Stimulated activated CD8-positive, alpha-beta memory T cell treated with anti-CD3 and anti-CD28 coated beads, Interleukin-4, amount 100 ng/mL, for 24 hours (primary cell): ENCODE measurements at places on chromosomes 13 and 19.

DNA sequence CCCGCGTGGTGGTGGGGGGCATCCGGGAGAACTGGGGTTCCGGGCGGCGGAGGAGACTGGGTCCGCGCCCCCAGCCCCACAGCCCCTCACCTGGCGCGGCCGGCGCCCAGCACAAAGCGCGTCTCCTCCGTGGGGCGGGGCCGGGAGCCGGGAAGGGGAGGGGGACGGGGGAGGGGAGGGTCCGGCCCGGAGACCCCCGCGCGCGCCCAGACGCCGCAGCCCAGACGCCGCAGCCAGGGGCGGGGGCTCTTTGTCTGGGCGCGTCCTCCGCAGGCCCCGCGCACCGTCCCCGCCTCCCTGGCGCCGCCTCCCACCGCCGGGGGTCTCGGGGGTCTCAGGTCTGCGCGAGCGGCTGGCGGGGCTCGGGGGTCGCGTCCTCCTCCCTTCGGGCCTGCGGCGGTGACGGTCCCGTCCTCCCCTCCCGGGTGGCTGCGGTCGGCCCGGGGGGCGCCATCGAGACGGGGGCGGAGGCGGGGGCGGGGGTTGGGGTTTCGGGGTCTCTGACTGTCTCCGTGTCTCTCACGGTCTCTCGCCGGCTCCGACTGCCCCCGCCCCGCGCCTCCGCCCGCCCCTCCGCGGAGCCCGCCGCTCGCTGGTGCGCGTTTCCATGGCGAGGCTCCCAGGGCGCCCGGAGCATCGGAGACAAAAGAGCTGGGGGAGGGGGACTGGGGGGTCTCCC, at the start of gene PLPPR3:
PLPPR3 (minus strand) TSS at position 131 of the 679 bp plus-strand sequence. CDS start 396 bp downstream, outside the sequence.
- DNase-seq: no peak

GRCh38 chr19:47633996-47634395, 25.1 kb downstream of the BICRA start:
- DNase-seq: no peak

GRCh38 chr13:23377983-23378632, 55.4 kb downstream of the SACS start:
- peak; percentile 39 for DNase-seq

GRCh38 chr13:97914540-97914939, 38.9 kb upstream of the IPO5 start:
- no peak for DNase-seq

GRCh38 chr19:28836421-28836820, 376.5 kb downstream of the UQCRFS1 start:
- DNase-seq: no peak

DNA sequence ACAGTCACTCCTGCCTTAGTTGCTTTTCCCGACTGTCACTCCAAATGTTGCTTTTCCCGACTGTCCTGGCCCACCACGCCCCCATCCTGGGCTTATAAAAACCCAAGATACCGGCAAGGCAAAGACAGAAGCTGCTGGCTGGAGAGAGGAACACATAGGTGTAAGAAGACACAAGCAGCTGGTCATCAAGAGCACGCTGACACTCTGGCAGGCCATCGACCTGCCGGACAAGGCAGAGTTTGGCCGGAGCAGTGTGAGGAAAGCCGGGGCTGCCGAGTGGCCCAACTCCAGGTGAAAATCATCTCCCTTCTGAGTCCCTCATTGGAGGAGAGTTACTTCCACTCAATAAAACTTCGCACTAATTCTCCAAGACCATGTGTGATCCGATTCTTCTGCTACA, 349.5 kb downstream of the SLITRK1 start:
- no peak for DNase-seq

DNA sequence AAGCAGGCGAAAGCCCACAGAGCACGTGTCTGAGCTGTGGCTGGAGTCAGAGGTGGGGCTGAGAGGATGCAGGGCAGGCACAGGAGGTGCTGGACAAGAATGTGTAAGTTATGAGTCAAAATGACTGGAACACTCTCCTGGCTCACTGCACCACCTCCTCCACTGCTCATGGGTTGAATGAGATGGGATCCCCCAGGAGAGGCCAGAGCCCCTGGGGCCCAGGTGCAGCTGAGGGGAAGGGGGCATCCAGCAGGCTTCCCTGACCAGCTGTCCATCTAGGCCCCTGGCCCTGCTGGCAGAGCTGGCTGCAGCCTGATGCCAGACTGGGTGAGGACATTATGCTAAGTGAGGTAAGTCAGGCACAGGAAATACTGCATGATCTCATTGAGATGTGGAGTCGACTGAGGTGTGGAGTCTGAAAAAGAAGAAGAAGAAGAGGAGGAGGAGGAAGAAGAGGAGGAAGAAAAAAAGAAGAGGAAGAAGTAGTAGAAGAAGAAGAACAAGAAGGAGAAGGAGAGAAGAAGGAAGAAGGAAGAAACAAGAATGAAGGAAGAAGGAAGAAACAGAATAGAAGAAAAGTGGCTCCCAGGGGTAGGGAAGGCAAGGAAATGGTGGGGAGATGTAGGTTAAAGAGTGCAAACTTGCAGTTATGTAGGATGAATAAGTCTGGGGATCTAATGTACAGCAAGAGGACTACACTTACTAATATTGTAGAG, 747.4 kb downstream of the UQCRFS1 start:
- DNase-seq: no peak

DNA sequence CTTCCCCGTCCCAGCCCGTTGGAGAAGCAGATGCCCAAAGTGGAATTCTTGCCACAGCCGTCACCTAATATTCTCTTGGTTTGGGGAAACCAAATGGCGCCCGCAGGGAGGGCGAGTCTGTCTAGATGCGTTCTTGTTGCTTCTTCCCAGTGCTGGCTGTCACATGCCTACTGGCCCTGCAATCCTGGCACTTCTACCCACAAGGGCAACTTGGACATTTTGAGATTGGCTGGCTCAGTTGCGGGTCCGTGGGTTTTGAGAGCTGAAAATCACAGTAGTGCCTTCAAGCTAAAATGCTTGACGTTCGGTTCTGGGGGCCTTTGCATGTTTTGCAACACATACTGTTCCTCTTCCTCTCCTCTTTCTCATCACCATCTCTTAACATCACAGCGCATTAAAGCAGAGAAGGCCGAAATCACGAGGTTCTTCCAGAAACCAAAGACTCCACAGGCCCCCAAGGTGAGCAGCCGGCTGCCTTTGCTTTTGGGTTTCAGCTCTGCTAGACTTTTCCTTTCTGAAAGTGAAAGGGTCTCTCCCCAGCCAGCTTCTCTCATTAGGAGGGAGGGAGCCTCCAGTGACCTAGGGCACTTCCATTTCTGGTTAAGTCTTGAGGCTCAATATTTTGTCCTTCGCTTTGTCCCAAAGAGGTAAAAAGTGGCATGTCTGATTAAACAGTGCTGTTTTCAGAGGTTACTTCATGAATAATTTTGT, 21.1 kb downstream of the CHAF1A start:
- DNase-seq: no peak

- DNase-seq: no peak
Observed at GRCh38 chr19:39587496-39587895, 14.8 kb upstream of the LGALS13 start.

- no peak for DNase-seq
Observed at GRCh38 chr13:51396352-51396751, 56.5 kb downstream of the INTS6 start.
